ENCODE measurements at places on chromosomes 3 and 15. TPM values are rescaled to one million over a fixed set of nuclear protein-coding genes. Genes with fewer than 3 reads are reported as not detected.

The CA12 gene
- 188 TPM for total RNA-seq

The SPTBN5 gene
- 0.25 TPM for total RNA-seq

The UPK1B gene
- total RNA-seq = 12.1 TPM

The MME gene
- total RNA-seq = not detected

The LRRIQ4 gene
- not detected for total RNA-seq

Measured in A549 treated with Mapracorat at 1 μM for 4 hours (cell line).